Stimulated activated CD8-positive, alpha-beta memory T cell treated with anti-CD3 and anti-CD28 coated beads, Interleukin-4, amount 100 ng/mL, for 4 hours (primary cell): ENCODE measurements at places on chromosomes 2 and 18.

GRCh38 chr2:158912112-158912511 lies 56.3 kb upstream of the TANC1 start:
- DNase-seq = no peak

GRCh38 chr2:73156539-73157124 lies 43.9 kb upstream of the RAB11FIP5 start:
- DNase-seq = no peak

DNA sequence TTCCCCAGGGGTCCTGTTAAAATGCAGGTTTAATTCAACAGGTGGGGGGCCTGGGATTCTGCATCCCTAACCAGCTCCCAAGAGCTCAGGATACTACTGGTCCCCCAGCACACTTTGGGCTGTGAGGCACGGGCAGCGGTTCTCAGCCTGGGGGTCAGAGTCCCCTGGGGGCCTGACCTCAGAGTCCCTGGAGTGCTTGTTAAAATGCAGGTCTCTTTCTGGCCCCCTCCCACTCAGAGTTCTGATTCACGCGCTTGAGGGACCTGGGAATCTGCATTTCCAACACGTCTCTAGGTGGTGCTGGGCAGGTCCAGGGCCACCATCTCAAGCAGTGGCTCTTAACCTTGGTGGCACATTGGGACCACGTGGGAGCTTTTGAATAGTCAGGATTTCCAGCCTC lies 2.8 kb upstream of the OTOS start:
- DNase-seq = no peak

DNA sequence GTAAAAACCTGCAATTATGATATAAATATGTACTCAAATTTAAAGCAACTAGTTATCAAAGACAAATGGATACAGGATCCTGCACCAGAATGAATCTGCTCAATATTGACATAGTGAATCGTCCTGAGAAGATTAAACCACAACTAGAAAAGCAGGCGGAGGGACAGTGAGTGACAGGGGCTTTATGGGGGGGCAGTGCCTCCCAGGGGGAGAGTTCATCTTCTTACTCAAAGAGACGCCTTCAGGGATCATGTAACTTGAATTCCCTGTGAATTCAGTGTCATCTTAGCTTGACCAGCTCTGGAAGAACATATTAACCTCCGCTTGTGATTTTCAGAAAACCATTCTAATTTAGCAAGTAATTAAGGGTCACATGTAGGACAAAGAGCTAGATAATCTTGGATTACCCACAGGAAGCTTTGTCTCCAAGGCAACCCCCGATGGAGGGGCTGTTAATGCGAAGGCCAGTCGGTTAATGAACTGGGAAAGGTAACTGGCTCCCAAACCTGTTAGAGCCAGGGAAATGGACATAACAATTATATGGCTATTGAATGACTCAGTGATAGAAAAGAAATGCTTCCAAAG lies 17.4 kb upstream of the LMAN1 start:
- no peak for DNase-seq

DNA sequence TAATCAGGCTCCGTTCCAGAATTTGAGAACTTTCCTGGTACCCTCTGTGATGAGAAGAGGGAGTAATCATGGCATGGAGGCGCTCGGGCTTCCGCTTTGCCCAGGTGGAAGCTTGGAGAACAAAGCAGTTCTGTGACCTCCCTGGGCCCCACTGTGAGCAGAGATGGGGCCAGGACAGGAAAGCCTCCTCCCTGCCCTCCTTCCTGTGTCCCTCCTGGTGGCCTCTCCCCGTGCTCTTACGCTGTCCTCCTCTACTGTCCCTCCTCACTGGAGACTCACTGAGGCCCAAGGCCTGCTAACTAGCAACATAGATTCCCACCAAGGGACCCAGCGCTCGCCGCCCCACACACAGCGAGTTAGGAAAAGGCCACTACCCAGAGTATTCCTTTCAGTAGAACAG lies 119.8 kb downstream of the MAPK4 start:
- DNase-seq = no peak
